ENCODE measurements at places on chromosomes 7 and 10.

DNA sequence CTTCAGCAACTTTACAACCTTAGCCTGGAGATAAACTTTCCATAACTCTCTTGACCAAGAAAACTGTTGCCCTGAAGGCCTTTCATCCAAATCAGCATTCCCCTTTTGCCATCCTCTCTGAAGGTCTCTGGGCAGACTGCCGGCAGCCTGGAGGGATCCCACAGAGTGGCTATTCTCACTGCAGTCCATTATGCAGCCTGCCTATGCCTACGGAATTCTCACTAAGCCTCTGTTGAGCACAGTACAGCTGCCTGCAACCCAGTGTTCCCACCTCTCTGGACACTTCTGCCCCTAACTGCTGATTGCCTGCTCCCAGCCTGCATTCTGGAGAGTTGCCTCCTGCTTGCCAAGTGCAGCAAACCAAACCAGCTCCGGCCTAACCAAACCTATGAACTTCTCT lies 548.9 kb upstream of the STEAP1 start:
- DNase-seq, result no peak

DNA sequence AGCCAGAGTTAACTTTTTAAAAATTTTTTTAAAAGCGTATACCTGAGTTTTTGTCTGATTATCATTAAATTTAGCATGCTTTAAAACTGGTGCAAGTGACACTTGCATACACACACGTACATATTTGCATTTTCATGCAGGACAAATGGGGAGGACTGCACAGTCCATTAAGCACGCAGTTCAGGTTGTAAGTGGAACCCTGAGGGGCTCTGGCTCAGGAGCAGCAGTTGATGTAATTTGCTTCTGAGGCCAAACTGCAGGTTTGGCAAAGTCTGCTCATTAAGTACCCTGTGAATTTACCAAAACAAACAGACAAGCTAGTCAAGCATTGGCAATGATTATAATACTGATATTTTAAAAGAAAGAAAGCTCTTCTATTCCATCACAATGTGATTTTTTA lies 215.8 kb upstream of the PFKP start:
- DNase-seq, result no peak

GRCh38 chr7:37683246-37684120 lies at the start of gene GPR141:
Gene GPR141 (plus strand): TSS chr7:37683766. CDS start chr7:37740394, 56,628 bp downstream.
- DNase-seq, result no peak

- no peak for DNase-seq
Measured at GRCh38 chr7:151235091-151235787, 3.0 kb downstream of the CHPF2 start.

DNA sequence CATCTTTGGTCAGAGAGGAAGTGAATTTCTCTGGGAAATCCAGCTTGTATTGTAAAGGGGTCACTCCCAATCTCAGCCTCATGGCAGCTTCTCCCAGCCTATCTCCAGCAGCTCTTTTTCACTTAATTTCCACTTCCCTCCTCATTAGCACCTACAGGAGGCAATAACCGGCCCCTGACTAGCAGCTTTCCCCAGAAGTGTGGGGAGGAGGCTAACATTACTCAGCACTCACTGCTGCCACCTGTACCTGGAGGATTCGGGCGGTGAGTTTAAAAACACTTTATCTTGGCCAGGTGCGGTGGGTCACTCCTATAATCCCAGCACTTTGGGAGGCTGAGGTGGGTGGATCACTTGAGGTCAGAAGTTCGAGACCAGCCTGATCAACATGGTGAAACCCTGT lies 3.8 kb downstream of the NODAL start:
- DNase-seq, result no peak

- no peak for DNase-seq
Measured at GRCh38 chr7:179209-179681, 13.1 kb upstream of the FAM20C start.

GRCh38 chr7:42698600-42699374 lies 213.1 kb downstream of the C7orf25 start:
- DNase-seq, result no peak

DNA sequence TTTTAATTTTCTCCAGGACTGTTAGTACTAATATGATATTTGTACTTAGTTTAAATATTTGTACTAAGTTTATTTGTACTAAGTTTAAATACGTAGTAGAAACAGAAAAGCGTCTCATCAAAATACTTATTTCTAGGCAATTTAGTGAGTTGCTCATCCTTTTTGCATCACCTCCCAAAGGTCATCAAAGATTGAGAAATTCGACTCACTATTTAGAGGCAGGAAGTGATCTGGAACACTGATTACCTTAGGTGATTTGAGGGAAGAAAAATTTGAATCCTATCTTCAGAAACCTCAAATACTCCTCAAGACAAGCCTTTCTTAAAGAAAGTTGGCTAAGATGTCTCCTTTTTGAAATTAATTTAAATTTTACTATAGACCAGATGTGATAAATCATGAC lies 14.5 kb downstream of the WNT16 start:
- DNase-seq, result no peak
